ENCODE measurements at places on chromosomes 1 and 21.

DNA sequence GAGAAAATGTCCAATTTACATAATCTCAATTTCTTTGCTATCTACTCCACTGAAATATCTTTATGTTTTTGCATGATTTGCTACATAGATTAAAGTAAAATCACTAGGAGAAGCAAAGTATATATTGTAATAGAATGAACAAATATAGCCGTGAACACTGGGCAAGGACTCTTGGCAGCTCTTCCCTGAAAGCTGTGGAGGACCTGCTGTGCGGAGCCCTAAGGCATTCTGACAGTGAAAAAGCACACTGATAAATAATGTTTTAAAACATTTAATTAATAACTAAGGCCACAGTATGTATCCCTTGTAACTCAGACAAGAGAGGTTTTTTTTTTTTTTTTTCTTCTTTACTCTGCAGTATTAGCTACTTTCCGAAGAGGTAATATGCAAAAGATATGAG is 256.1 kb upstream of the DPYD start:
- DNase-seq: no peak

DNA sequence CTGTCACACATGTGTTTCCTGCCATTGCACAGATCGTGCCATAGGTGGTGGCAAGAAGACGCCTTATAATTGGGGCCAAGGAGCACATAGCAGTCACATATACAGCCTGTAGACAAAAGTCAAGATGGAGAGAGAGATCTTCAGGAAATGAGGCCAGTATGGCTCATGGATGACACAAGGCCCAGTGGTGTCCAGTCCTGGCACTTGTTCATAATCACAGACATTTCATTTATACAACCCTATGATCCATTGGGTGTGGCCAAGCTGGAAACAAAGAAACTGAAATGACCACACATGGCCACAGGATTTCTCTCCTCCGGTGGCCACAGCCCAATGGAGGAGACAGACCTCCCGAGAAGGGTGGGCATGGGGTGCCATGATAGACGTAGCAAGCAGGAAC is 78.5 kb upstream of the KAZN start:
- no peak for DNase-seq

- no peak for DNase-seq
Observed at GRCh38 chr1:97632075-97632474, 288.8 kb downstream of the DPYD start.

GRCh38 chr1:200366577-200367253 is 43.1 kb downstream of the ZNF281 start:
- no peak for DNase-seq

DNA sequence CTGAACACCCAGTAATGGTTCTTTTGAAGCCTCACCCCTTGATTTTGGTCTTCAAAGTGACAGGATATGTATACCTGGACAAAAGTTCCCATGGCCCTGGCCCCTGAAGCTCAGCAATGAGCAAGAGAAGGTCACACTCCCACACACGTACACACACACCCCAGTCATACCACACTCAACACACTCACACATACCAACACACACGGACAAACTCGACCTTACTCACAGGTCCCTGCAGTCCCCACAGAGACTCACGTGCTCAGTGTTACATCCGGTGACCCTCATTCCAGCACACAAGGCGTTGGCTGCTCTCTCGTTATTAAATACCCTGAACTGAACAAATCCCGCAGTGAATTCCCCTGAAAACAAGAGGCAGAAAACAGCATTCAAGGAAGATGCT is 5.9 kb downstream of the ITLN1 start:
- no peak for DNase-seq

GRCh38 chr1:23179862-23180261 is 11.2 kb upstream of the LUZP1 start:
- no peak for DNase-seq

DNA sequence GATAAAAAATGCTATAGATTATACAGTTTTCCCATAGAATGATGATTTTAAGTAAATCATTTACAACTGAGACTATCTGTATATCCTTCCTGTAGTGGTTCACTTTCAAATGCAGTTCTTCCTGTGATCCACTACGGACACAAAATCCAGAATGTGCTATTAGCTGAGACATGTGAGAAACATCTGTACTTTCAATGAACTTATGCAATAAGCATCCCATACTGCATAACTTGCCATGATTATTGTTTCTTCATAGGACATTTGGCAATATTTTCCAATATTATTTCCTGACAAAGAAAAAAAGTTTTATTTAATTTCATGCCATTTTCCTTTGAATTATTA is 83.5 kb upstream of the PRDX6 start:
- no peak for DNase-seq

DNA sequence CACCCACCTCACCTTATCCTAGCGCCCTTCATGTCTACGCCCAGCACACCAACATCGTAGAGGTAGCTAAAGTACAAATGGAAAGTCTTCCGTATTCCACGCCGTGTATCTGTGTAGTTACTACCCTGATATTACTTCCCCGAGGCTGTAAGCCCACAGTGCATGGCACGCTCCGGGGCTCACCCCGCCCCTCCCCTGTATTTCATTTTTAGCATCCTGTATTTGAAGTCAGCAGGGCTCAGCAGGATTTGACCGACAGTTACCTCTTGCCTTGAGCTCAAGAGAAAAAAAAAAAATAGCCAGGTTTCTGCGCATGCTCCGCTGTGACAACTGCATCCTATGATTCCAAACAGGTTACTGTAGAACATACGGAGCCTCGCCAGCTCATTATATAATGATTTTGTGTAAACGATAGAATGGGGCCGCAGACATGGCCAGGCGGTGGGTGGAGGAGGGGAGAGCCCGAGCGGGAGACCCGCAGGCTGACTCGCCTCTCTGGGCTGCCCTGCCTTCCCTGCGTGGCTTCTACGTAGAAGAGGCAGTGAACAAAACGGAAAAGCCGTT is 1.3 kb downstream of the ABCG1 start:
- DNase-seq: no peak

DNA sequence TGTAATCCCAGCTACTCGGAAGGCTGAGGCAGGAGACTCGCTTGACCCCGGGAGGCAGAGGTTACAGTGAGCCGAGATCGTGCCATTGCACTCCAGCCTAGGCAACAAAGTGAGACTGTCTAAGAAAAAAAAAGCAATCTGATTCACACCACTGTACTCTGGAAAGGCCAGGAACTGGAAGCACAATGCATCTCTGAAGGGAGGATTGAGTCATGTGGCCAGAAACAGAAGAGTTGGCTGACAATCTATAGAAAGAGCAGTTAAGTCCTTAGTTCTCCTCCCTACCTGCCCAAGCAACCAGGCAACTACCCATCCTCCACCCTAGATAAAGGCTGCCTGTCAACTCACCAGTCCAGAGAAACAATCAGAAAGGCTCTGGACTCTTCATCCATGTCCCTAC is 45.9 kb downstream of the PIK3R3 start:
- DNase-seq: no peak

DNA sequence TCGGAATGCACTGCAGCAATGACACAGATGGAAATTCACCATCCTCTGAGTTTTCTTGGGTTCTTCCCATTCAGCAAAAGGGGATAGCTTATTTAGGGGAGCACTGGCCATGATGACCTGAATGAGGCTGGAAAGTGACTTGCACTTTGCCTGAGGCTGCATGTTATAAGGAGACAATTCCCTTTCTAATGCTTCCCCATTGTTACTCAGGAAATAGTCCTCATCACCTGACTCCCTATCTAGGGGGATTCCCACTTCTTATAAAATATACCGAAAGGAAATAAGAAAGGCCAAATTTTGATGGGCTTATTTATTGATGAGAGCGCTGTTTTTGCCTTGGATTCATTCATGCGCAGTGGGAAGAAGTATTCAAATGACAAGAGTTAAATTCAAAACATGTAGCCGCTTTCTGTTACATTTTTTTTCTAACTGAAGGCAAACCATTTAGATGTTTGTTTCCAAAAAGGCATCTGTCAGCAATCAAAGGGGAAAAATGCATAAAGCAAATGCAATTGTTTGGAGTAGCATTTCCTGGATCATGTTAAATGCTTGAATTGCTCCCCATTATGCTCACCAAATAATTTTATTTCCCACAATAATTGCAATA is 220.3 kb upstream of the NFIA start:
- DNase-seq: no peak

DNA sequence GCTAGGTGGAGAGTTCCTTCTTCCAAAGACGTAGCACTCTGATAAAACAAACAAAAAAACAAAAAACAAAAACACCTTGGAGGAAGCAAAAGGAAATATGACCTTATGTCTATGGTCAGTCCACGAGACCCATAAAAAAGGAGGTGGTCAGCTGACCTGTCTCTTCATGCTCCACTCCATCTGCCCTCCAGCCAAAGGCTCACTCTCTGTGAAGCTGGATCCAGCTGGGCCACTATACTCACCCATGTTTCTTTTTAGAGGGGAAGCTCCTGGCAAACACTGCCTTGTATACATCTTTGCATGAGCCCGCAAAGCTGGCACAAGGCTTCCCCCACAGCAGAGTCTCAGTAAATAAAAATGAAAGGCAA is 126.1 kb upstream of the CACHD1 start:
- no peak for DNase-seq
